ENCODE measurements at places on chromosomes 7 and 10. TPM values are rescaled to one million over a fixed set of nuclear protein-coding genes. Genes with fewer than 3 reads are reported as not detected.

CTAGE8 gene
- 0.83 TPM for total RNA-seq

IDI2 gene
- not detected for total RNA-seq

CPXM2 gene
- 48.1 TPM for total RNA-seq

CLDN3 gene
- not detected for total RNA-seq

Measured in fibroblast of lung (primary cell).